ENCODE measurements at places on chromosomes 6 and 20.

GRCh38 chr6:116287689-116288282 is 8.1 kb upstream of the TSPYL1 start:
- peak; percentile 97 for DNase-seq

- DNase-seq = no peak
Observed at GRCh38 chr6:167733740-167734661, 92.7 kb upstream of the AFDN start.

GRCh38 chr6:72623808-72624207 is 1.9 kb downstream of the KCNQ5 start:
- no peak for DNase-seq

GRCh38 chr6:19427548-19427947 is 409.6 kb upstream of the ID4 start:
- no peak for DNase-seq

GRCh38 chr20:4052554-4052953 is 37.2 kb upstream of the RNF24 start:
- no peak for DNase-seq

- DNase-seq = no peak
Observed at GRCh38 chr20:24586523-24586840, 117.1 kb downstream of the SYNDIG1 start.

DNA sequence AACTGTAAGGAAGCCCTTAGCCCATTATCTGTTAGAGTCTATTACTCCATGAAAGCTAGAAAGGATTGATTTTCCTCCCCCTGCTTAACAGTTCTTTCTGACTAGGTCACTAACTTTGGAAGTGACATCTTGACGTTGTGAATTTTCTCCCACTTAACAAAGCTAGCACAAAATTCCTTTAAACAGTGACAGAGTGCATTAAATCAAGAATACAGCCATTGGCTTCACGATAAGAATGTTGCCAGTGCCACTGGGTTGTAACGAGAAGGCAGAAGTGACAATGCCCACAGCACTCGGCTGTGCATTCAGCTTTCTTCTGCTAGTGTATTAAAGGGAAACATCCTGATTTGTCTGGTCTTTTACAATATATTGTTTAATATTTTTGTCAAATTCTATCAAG is 182.7 kb upstream of the DTNBP1 start:
- DNase-seq = no peak

DNA sequence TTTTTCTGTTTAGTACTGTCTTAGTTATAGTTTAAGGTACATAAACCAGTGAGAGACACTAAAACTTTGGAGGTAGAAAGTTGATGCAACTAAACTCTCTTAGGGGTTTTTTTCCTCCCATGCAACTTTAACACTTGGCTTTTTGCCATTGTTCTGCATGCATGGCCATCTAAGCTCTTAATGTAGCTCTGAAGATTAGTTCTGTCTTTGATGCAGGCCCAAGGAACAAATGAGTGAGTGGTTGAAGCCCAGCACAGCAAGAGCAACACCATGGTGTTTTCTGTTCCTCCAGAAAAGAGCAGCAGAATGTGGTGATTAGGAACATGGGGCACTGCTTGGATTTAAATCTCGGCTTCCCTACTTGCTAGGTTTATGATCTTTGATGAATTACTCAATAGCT is 89.3 kb downstream of the L3MBTL3 start:
- DNase-seq = no peak

DNA sequence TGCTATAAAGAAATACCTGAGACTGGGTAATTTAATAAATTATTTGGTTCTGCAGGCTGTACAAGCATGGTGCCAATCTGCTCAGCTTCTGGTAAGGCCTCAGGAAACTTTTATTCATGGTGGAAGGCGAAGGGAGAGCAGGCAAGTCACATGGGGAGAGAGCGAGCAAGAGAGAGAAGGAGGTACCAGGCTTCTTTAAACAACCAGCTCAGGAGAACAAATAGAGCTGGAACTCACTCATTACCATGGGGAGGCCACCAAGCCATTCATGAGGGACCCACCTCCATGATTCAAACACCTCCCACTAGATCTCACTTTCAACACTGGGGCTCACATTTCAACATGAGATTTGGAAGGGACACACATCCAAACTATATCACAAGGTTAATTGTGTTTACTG is 44.9 kb upstream of the CRISP1 start:
- no peak for DNase-seq

DNA sequence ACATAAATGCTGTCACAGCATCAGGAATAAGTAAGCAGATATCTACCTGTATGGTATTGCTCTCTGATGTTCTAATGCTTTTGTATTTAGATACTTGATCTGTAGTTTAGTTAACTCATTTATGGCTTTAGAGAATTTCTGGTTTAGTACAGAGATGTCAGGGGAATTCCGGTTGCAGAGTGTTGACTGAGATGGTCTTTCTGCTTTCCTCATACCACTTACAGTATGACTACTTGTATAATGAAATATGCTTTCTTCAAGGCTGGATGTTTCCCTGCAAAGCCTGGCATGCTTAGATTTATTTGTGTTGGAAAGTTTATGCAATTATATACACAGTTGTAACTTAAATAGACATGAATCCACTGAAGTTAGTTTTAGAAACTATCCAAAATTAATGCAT is 278.4 kb downstream of the CDH26 start:
- no peak for DNase-seq

DNA sequence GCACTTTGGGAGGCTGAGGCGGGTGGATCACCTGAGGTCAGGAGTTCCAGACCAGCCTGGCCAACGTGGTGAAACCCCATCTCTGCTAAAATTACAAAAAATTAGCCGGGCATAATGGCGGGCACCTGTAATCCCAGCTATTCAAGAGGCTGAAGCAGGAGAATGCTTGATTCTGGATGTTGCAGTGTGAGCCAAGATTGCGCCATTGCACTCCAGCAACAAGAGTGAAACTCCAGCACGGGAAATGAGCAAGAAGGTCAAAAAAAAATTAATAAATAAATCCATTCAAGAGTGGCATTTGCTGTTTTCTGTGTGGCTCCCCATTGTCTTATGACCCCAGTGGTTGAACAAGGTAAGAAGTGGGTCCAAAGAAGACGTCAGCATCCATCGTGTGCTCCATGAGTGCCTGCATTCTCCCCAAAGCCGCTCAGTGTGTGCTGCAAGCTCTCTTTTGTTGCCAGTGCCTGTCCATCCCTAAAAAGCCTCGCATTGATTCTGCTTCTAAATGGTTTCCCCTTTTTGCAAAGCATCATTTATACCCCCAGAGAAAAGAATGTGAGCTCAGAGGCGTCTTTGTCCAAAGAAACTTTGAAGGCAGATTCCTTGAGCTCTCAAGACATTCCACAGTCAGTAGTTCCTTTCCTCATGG is 38.8 kb upstream of the MAP3K4 start:
- DNase-seq = no peak

- no peak for DNase-seq
Observed at GRCh38 chr20:34479627-34480026, 36.6 kb upstream of the DYNLRB1 start.

GRCh38 chr6:5995658-5995948 is 11.1 kb downstream of the NRN1 start:
- no peak for DNase-seq

GRCh38 chr6:107704347-107705013 is 119.6 kb downstream of the SCML4 start:
- DNase-seq = no peak

DNA sequence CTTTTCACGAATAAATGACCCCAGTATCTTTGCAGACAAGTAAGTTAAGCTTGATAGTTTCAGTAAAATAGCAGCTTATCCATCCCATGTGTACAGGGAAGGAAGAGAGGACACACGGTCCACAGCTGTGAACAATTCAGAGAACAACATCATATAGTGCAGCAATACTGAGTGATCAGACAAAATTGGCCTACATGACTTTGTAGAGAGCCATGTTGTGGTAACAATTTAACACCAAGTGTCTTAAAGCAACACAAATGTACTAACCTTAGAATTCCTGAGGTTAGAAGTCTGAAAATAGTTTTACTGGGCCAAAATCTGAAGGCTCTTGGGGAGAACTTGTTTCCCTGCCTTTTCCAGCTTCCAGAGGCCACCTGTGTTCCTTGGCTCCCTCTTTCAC is 12.5 kb downstream of the FAM184A start:
- DNase-seq = no peak

DNA sequence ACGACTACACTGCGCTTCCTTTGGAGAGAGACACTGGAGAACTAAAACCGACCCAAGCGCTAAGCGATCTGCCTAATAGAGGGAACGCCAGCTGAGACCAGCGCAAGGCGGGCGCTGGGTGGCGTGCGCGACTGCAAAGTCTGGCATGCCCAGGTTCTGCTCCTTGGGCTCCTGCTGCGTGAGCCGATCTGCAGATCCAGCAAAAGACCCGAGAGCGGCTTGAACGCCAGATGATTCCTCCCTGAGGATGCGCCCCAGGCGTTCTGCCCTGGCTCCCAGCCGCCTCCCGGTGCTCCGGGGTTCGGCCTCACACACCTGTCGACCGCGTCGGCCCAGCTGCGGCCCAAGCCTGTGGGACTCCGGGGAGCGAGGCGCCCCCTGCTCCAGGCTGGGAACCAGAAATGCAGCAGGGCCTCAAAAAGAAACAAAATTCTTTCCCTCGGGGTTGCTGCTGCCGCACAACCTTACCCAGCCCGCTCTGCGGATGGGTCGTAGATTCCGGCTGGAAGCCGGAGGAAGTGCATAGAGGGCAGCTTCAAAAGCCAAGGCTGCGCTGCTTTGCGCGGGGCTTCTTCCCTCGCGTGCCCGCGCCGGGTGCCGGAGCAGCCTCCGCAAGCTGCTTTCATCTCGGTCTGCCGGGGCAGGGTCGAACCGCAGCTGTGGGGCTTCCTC is 17.9 kb upstream of the PRDM13 start:
- DNase-seq = peak; percentile 38

- DNase-seq = no peak
Observed at GRCh38 chr6:34366639-34366921, 25.9 kb downstream of the NUDT3 start.

DNA sequence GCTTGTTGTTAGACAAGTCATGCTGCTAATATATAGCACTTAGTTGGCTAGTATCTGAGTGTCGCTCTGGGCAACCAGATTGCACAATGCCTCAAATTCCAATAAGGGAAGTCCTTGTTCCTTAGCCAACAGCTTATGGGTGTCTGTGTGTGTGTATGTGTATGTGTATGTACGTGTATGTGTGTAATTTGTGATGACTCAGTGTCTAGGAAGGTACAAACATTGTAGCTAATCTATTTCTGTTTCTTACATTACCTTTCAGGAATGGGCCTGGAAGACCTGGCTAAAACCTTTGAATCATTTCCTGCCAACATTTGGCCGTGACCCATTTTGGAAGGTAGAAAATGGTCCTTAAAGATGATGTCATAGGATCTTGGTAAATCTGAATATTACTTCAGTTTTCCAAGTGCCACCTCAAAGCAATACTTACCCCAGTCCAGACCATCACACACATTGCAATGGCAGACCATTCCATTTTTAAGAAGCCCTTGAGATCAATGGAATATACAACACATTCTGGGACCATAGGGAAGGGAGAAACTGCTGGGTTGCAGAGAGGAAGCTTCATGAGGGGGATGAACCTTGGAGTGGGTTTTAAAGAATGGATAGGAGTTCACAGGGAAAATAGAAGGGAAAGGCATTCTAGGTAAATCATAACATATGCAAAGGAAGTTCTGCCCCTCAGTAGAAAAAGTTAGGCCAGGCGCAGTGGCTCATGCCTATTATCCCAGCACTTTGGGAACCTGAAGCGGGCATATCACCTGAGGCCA is 25.1 kb downstream of the NEDD9 start:
- peak; percentile 59 for DNase-seq

- no peak for DNase-seq
Observed at GRCh38 chr6:145189836-145190235, 545.5 kb downstream of the EPM2A start.

GRCh38 chr6:134058622-134059366 is 6.4 kb upstream of the SLC2A12 start:
- no peak for DNase-seq

- no peak for DNase-seq
Observed at GRCh38 chr20:41370176-41370575, 3.6 kb upstream of the EMILIN3 start.

DNA sequence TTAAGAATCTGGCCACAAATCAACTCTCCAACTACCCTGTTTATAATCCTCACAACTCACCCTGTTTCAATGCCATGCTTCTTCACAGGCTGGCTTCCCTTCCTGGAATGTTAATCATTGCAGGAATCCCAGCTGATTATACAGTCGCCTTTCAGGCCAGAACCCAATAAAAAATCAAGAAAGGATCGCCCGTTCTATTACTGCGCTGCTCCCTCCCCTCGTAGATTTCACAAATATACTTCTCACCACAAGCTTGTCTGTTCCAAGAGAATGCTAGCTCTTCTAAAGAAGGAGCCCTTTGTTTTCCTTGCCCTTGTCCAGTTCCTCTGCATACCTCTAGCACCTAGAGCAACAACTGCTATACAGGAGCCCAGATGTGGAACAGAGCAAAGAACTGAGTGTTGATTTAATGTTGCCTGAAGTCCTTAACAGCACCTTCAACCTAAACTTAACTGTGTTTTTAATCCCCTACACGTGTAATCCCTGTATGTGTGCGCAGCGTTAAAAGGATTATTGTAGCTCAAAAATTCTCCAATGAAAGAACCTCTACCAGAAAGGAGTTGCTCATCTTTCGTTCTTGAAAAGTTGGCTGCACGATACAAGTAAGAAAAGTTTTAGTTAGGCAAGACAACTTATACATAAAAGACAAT is 988 bp downstream of the ECHDC1 start:
- no peak for DNase-seq

DNA sequence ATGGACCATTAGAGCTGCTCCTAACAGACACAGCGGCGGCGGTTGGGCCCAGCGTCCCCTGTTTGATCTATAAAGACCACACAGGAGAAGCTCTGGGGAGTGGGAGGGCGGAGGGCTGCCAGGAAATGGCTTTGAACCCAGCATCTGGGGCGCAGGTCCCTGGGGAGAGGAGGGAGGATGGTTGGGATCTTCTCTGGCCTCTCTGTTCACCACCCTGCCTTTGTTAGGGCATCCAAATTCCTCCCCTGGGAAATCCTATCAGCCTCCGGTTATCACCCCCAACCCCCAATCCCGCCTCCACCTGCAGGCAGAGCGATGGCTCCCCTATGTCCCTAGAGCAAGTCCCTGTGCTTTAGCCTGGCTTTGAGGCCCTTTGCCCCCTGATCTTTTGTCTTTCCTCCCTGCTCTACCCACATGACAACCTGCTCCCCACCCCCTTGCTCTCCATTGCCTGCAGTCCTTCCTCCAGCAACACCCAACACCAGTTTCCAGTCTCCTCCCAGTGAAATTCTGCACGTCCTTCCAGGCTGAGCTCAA is 7.1 kb downstream of the XKR7 start:
- DNase-seq = no peak

GRCh38 chr6:27838945-27839625 is 73.1 kb downstream of the OR2B2 start:
- DNase-seq = peak; percentile 46
